ENCODE measurements at places on chromosomes 12 and 14.

- no peak for DNase-seq
Observed at GRCh38 chr12:2959505-2960389, 550 bp downstream of the TEAD4 start.

DNA sequence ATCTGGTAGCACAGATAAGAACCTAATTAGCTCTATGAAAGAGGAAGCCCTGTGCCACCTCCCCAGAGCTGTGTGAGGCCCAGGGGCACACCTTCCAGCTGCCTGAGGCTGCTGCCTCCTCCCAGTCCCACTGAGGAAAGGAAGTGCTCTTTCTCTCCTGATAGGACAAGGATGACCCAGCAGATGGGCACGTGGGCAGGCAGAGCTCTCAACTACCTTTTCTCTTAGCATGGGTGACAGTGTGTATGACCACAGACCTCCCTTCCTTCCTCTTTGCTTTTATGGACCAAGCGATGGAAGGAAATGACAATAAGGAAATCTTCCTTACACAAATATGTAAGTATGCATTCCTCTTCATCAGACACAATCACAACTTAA is 127.6 kb upstream of the AMIGO2 start:
- no peak for DNase-seq

DNA sequence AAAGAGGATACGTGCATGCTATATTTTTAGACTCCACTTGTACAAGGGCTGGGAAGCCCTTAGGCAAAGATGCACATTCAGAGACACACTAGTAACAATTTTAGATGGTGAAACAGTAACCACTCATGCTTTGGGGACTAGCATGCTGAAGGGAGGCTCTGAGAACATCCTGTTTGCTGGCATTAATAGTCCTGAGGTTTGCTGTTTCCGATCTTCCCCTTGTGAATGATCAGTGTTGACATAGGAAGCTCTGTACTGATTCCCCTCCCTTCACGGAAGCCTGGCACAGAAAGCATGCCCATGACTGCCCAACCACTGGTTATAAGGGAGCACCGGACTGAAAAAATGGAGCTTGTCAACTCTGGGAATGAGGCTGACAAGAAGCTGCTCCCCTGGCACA is 164.6 kb downstream of the GCH1 start:
- DNase-seq, result no peak

DNA sequence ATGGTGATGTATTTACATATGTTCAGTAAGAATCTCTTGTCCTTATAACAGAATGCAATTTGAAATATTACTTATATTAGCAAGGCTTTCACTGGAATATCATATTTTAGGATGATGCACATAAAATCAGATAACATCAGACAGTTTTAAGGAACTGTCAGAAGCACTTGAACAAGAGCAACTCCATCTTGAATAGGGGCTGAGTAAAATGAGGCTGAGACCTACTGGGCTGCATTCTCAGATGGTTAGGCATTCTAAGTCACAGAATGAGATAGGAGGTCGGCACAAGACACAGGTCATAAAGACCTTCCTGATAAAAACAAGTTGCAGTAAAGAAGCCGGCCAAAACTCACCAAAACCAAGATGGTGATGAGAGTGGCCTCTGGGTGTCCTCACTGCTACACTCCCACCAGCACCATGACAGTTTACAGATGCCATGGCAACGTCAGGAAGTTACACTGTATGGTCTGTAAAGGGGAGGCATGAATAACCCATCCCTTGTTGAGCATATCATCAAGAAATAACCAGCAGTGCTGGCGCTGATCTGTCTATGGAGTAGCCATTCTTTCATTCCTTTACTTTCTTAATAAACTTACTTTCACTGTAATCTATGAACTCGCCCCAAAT is 27.6 kb upstream of the ETV6 start:
- no peak for DNase-seq

DNA sequence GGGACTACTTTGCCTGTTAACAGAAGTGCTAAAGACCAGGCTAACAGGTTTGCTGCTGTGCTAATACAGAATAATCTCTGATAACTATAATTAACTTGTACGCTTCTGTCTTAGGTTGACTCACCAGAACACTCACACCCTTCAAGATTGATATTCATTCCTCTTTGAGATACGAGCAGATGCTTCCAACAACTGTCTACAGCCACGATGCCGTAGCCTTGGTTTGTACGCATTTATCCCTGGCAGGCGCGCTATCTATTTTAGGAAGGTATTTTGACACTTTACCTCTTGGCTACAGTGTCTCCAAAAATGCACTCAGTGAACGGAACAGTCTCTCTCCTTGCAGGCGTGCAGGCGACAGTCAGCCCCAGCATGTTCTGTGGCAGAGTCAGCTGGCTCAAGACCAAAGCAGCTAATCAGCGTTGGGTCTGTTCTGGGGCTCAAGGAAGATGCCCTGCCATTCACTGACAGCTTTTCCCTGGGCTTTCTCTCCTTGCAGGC is 146.4 kb upstream of the PRICKLE1 start:
- DNase-seq, result no peak

DNA sequence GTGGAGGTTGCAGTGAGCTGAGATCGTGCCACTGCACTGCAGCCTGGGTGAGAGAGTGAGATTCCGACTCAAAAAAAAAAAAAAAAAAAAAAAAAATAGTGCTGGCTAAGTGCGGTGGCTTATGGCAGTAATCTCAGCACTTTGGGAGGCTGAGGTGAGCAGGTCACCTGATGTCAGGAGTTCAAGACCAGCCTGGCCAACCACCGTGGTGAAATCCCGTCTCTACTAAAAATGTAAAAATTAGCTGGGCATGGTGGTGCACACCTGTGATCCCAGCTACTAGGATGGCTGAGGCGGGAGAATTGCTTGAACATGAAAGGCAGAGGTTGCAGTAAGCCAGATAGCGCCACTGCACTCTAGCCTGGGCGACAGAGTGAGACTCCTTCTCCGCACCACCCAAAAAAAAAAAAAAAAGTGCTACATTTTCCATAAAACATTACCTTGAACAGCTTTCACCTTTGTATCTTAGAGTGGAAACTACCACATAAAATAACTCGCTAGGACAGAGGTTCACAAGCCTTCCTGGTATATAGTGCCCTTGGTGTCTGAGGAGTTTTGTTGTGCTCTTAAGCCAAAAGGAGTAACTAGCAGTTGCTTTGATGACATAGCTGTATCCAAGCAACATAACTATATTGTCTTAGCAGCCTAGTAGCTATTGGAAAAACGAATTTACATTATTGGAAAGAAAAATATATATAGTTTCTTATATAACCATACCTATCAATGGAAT is 11.1 kb downstream of the PTGES3 start:
- DNase-seq, result peak; percentile 39

- DNase-seq, result no peak
Observed at GRCh38 chr12:2192231-2192630, 139.4 kb downstream of the CACNA1C start.

DNA sequence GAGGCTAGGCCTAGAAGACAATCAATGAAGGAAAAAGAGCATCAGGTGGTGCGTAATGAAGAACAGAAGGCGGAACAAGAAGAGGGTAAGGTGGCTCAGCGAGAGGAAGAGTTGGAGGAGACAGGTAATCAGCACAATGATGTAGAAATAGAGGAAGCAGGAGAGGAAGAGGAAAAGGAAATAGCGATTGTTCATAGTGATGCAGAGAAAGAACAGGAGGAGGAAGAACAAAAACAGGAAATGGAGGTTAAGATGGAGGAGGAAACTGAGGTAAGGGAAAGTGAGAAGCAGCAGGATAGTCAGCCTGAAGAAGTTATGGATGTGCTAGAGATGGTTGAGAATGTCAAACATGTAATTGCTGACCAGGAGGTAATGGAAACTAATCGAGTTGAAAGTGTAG is 5.5 kb downstream of the PNN start:
- DNase-seq, result no peak

- no peak for DNase-seq
Observed at GRCh38 chr14:64746298-64747250, 42.4 kb downstream of the PLEKHG3 start.

Measured in mesenteric fat pad (tissue), 1 donor.